Effector memory CD8-positive, alpha-beta T cell (primary cell): ENCODE measurements at places on chromosomes 7 and 10.

DNA sequence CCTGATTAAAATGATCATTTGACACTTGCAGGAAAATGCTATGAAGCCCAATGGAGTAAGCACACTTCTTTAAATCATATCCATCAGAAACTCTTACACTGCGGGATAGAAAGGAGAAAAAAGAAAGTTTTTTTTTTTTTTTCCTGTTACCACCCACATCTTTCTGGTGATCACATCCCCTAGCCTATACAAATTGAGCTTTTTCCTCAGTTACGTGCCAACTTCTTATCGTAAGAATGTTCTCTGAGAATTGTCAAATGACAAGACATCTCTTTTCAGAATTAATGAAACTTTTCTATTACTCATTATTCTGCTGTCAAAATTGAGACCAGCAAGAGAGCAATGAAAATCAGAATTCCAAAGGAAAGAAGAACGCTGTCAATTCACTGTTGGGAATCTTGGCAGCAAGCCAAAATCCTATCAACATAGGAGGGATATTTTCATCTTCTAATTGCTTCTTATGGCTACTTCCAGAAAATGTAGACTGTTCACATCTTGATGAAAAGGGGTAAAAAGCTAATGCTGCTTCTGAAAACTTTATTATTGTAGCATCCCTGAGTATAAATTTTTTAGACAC lies 179.5 kb downstream of the ADAM12 start:
- DNase-seq: no peak

DNA sequence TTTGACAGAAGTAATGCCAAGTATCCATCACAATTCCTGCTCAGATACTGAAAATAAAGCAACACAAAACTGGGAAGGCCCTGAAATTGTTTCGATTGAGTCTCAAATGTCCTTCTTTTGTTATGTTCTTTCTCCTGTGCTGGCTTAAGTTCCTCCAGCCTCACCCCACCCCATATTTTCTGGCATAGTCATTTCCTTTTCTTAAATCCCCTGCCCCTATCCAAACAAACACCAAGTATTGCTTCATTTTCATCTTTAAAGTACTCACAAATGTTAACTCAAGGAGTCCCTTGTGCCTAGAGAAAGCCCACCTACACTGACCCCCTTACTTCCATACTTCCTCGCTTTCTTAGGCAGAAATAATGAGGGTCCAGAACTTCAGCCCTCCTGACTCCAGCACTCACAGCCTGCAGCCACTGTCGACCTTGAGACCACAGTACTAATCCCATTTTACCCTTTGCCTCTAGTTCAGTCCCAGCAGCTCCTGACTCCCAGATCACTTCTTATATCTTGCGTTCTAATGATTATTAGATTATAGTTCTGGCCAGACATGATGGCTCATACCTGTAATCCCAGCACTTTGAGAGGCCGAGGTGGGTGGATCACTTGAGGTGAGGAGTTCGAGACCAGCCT lies 73.2 kb upstream of the ST8SIA6 start:
- no peak for DNase-seq

- DNase-seq: no peak
Measured at GRCh38 chr7:34070511-34071323, 165.4 kb downstream of the BMPER start.

DNA sequence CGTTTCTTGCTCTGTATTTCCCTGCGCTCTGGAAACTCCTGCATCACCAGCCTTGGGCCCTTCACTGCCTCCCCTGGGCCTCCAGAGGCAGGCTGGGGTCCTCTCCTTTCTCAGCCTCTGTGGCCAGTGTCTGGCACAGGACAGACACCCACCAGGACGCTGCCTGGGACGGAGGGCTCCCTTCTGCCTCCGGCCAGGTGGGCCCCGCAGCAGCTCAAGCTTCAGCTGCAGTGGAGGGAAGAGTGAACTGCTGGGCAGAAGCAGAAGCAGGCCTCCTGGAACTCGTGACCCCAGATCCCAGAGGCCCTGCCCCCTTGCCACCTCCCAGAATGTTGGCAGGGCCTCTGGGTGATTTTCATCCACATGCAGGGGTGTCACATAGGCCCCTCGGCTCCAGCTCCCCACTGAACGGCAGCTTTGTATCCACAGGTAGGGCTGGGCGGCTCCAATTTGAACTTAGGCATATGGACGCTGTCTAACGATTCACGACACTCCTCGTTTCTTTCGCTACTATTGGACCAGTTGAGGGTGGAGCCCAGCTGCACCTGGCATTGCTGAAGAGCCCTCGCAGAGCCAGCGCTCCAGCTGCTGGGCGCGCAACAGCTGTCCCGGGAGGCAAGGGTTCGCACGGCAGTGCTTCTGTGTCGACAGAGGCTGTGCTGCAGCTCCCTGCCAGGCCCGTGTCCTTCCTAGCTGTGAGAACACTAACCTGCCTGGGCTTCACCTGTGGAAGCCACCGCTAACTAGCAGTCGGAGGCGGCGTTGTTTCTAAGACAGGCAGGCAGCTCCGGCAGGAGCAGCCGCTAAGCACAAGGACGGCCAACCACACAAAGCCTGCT lies 18.4 kb upstream of the GPR146 start:
- DNase-seq: no peak

GRCh38 chr7:150937848-150938561 lies 40.1 kb downstream of the KCNH2 start:
- peak; percentile 18 for DNase-seq

- no peak for DNase-seq
Measured at GRCh38 chr10:103921750-103922195, 3.8 kb upstream of the STN1 start.

DNA sequence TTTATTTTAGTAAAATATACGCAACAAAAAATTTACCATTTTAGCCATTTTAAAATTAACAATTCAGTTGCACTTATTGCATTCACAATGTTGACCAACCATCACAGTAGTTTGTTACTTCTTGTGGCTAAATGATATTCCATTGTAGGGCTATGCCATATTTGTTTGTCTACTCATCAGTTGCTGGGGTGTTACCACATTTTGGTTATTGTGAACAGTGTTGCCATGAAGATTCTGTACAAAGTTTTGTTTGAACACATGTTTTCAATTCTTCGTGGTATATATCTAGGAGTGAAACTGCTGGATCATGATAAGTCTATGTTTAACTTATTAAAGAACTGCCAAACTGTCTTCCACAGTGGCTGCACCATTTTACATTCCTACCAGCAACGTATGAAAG lies 46.3 kb upstream of the ZNF365 start:
- no peak for DNase-seq

- no peak for DNase-seq
Measured at GRCh38 chr10:112926906-112927688, 22.9 kb upstream of the TCF7L2 start.

DNA sequence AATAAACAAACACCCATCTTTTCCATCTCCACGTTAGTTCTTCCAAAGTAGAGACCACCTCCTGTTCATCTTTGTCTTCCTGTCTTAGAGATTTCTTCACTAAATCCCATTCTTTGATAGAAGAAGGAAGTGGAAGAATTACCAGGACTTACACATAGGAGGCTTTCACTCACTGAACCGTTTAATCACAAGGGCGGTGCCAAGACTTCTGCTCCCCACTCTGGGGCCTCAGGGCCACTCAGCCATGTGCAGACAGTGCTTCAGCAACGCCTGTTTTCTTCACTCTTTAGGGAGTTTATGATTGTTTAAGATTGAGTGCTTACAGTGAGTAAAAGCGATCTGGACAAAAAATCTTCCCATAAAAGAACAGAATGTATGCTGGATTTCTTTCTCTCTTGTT lies 63.9 kb upstream of the SORCS3 start:
- no peak for DNase-seq

DNA sequence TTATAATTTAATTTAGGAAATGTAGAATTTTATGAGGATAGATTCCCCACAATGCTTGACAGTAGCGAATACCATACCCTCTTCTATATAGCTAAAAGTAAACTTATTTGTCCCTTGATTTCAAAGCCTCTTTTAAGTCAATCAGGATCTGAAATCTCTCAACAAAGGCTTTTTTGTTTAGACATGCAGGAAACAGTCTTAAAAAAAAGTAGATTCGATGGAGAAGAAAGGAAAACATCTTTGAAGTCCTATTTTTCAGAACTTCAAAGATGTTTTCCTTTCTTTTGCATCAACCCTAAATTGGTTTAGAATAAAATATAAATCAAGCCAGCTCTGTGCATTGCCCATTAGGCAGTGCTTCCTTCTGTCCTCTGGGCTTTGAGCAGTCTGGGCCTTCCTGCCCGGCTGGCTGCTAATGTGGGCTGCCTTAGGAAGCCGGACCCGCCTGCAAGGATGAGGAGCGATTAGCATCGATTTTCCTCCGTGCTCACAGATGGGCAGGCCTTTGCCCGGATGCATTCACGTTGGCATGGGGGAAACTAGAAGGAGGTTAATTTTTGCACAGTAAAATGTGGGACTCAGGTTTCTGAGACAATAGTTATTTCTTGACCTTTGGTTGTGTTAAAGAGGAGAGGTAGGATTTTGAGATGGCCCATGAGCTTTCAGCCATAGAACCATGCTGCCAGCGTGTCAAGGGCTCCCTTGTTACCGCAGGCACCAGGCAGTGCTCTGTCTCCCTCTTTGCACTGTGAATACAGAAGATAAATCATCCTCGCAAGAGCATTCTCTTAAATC lies 15.5 kb downstream of the MSRB2 start:
- DNase-seq: no peak

DNA sequence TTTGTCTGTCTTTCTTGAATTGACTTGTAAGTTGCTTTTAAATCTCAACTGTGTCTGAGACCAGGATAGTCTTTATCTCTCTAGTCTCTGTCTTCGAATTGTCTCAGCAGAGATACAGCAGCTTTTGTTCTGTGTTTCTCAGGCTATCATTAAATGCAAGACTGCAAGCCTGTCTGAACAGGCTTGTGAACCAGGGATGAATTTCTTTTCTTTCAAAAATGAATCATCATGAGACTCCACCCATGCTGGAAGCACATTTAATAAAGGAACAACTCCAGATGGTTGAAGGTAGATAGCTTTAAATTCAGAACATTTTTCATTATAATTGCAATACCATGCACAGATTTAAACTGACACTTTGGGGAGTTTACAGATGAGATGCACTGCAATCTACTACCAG lies 155.9 kb downstream of the SEC23IP start:
- no peak for DNase-seq
